ENCODE measurements at places on chromosomes 11 and 22.

GRCh38 chr11:27998552-27998951, 109.4 kb downstream of the KIF18A start:
- DNase-seq: no peak

DNA sequence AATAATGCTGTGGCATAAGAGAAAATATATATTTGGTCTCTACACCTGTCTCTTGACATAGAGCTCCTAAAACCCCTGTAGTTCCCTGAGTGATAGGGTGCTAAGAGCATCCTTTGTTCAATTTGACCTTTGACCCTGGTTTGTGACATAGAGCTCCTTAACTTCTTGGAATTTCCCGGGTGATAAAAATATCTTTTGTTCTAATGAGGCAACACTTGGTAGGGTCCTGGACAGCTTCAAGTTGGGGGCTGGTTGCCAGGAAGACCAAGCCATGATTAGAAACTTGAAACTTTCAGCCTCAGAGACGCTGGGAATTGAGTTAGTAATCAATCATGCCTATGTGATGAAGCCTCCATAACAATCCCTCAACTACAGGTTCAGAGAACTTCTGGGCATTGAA, 105.4 kb downstream of the CASP12 start:
- DNase-seq: no peak

DNA sequence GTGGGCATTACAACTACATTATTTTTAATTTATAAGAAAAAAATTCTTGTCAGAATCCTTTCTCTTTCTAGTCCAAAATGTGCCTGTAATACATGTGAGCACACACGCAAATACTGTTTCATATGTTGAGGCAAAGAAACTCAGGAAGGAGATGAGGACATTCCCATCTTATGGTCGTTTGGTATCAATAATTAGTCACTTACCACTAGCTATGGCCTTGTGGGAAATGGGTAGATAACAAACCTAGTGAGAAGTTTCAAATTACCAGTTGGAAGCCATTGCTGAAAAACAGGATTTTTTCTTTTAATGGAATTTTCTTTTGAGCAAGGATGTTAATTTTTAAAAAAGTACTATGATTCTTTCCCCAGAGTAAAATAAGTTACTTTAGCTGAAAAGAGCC, 25.7 kb downstream of the AMOTL1 start:
- DNase-seq: no peak

- DNase-seq: no peak
Observed at GRCh38 chr11:130798280-130798679, 118.0 kb downstream of the SNX19 start.

GRCh38 chr22:39589875-39590274, 19.3 kb downstream of the CACNA1I start:
- no peak for DNase-seq

DNA sequence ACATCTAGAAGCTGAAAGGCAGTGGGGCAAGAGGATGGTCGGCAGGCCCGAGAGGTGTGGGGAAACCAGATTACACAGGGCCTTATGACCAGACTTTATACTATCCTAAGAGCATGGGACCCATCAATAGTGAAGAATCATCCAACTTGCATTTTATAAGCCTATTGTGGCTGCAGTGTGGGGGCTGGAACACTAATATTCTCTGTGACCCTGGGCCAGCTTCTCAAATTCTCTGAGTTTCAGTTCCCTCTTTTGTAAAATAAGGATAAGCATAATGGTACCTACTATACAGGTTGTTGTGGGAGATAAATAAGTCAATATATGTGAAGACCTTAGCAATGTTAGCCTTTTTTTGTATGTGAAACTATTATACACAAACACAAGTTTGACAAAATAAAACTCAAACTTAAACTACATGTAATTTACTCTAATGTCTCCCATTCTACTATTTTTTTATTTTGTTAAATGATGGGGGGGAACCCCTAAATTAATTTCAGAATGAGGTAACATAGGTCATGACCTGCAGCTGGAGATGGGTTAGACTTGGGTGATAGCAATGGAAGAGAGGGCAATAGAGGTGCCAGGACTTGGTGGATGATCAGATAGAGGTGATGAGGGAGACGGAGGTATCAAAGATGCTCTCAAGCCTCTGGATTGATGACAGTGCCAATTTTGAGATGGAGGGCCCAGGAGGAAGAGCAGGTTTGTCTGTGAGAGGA, 30.1 kb downstream of the SMCO4 start:
- no peak for DNase-seq

GRCh38 chr11:119300198-119300964, 16.5 kb downstream of the MCAM start:
- no peak for DNase-seq

DNA sequence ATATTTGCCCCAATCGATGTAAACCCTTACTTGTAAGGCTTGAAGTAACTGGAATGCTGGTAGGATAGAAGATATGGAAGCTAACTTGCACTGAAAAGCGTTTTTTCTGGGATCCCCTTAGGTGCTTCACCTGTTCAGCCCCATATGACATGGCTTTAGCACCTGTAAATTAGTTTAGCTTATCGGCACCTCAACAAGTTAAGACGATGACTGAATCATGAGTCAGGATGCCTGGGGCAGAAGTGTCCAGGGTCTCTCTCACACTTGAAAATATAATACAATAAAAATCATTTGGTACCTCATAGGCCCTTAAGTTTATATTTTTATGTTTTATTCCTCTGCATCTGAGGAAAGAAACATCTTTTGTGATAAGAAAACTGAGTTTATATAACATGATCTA, 409.2 kb upstream of the LRRC4C start:
- DNase-seq: no peak

- no peak for DNase-seq
Observed at GRCh38 chr11:36692704-36693103, 94.7 kb upstream of the RAG2 start.

DNA sequence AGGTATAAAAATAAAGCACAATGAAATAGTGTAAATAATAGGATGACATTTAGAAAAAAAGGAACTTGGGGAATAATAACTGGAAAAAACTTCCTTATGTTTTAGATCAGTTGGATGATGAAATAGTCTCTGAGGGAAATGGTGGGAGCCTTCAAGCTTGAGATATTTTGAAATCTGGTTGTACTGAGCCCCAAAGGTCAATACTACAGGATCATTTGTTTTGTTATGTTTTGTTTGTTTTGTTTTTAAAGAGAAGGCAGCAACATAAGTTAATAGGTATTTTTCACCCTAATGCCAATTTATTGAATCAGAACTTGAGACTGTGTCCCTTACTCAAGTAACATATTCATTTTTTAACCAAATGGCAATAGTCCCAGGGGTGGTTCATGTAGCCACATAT, 393.1 kb downstream of the ETS1 start:
- no peak for DNase-seq

Data from iPS-NIHi11 (cell line).